Hematopoietic multipotent progenitor cell treated with erythropoietin and hydrocortisone succinate and interleukin-3 and kit ligand, for 4 days (in vitro differentiated cells): ENCODE measurements at places on chromosomes 4 and X.

DNA sequence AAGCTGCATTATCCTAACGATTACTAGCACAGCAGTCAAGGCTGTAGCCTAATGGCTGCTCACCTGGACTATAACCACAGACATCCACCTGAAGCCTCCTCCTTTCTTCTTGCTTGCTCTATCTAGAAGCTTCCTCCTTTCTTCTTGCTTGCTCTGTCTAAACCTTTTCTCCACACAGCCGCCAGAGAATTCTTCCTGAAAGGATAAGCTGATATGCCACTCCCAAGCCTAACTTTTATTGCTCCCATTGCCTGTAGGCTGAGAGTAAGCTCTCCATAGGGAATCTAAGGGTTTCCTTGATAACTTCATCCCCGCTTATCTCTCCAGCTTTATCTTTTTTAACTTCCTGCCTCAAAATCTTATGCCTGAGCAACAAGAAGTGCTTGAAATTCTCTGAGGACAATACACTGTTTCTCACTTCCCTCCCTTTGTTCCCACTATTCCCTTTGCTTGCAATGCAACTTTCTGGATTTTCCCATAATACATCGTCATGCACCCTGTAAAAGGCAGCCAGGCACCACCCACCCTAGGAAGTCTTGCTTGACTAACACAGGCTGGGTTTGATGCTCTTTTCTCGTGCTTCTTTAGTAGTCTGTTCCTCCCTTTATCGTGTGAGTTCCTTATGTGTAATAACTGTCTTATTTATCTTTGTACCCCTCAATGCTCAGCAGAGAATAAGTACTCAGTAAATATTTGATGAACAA, 1.4 kb upstream of the LRIT3 start:
- DNase-seq, result no peak

- no peak for DNase-seq
Observed at GRCh38 chr4:183825346-183825745, 79.8 kb upstream of the STOX2 start.

GRCh38 chrX:23509256-23509655, 158.0 kb upstream of the PRDX4 start:
- DNase-seq, result no peak

DNA sequence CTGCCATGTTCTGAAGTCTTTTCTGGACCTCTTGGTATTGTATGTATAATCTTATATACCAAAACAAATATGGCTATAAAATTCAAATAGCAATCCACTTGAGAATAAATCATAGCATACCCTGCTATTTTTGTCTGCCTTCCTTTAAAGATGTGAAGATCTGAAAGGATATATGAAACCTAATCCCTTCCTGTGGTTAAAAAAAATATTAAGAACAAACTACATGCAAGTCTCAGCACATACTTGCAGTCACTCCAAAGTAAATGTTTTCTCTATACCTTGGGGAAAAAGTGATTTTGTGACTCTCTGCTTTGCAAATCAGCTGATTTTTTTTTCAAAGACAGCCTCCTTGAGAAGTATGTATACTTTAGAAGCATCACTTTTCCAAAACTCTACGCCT, 322.9 kb downstream of the ANKRD50 start:
- DNase-seq, result no peak
